ENCODE measurements at places on chromosomes 13 and 19. TPM values are rescaled to one million over a fixed set of nuclear protein-coding genes. Genes with fewer than 3 reads are reported as not detected.

DNA sequence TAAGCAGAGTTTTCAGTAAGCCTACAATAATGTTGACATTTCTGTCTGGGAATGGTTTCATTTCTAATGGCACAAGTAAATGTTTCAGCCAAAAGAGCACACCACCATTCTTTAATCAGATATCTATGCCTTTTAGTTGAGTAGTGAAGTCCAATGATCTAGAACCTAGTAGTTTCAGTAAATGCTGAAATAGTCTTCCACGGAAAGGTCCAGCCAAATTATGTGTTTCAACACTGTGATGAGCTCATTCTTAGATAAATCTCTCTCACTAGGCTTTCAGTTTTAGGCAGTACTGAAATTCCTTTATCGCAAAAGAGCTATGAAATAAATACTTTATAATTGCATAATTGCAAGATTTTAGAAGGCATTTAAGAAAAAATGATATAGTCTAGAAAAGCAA lies 816.8 kb upstream of the PCDH9 start:
- DNase-seq = no peak

Gene SLC7A9
- total RNA-seq = not detected

DNA sequence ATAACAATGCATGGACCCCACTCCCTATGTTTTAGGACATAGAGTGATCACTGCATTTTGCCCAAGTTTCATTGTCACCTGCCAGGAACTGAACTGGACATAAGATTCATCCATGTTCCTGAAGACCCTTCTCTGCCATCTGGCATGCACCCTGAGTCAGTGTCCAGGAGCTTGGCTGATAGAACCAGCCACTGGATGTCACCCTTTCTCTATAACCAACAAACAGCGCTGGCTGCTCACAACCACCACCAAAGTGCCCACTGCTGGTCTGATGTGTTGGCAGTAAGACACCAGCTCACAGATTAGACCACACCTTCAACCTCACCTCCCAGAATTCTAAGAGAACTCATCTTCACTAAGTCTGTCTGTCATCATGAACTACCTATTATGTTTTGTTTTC lies 333.4 kb downstream of the ITGBL1 start:
- peak; percentile 54 for DNase-seq

Gene CYP2A7
- not detected for total RNA-seq

DNA sequence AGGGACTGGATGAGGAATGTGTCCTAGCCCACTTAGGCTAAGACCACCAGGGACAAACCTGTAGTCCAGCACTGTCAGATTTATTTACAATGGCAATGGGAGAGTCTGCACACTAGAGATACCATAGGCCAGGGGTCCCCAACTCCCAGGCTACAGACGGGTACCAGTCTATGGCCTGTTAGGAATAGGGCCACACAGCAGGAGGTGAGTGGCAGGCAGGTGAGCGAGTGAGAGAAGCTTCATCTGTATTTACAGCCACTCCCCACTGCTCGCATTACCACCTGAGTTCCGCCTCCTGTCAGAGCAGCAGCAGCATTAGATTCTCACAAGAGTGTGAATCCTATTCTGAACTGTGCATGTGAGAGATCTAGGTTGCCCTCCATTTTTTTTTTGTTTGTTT lies 2.4 kb downstream of the THAP8 start:
- DNase-seq = no peak

Data from SJCRH30 (cell line).